A549 treated with CORT108297 at 1 μM for 4 hours (cell line): ENCODE measurements at places on chromosomes 4 and X. TPM values are rescaled to one million over a fixed set of nuclear protein-coding genes. Genes with fewer than 3 reads are reported as not detected.

HDX gene
- 1.9 to 2.9 TPM (median 2.2 TPM) in 5 replicates for total RNA-seq

HSD17B11 gene
- total RNA-seq: 44.7 to 53.1 TPM (median 49.3 TPM) in 5 replicates

MAGEC3 gene
- not detected in 5 replicates for total RNA-seq

MTNR1A gene
- total RNA-seq: 0.33 to 0.71 TPM (median 0.43 TPM) in 5 replicates

TMEM154 gene
- total RNA-seq: 0.07 to 0.17 TPM (median 0.12 TPM) in 5 replicates

EFNB1 gene
- 7.2 to 10.4 TPM (median 9.4 TPM) in 5 replicates for total RNA-seq

GAGE12H gene
- total RNA-seq: not detected in 5 replicates

RHOXF1 gene
- 0.10 TPM in 1 of 5 replicates, not detected in the others for total RNA-seq

CENPU gene
- 20.9 to 26.5 TPM (median 21.5 TPM) in 5 replicates for total RNA-seq

ETDB gene
- not detected in 5 replicates for total RNA-seq

TMPRSS11F gene
- not detected in 5 replicates for total RNA-seq

ADH1A gene
- total RNA-seq: not detected in 5 replicates
